CD14-positive monocyte (primary cell): ENCODE measurements at places on chromosomes 2 and 18.

GRCh38 chr2:122643725-122644329 is 888.4 kb downstream of the TSN start:
- no peak for DNase-seq

DNA sequence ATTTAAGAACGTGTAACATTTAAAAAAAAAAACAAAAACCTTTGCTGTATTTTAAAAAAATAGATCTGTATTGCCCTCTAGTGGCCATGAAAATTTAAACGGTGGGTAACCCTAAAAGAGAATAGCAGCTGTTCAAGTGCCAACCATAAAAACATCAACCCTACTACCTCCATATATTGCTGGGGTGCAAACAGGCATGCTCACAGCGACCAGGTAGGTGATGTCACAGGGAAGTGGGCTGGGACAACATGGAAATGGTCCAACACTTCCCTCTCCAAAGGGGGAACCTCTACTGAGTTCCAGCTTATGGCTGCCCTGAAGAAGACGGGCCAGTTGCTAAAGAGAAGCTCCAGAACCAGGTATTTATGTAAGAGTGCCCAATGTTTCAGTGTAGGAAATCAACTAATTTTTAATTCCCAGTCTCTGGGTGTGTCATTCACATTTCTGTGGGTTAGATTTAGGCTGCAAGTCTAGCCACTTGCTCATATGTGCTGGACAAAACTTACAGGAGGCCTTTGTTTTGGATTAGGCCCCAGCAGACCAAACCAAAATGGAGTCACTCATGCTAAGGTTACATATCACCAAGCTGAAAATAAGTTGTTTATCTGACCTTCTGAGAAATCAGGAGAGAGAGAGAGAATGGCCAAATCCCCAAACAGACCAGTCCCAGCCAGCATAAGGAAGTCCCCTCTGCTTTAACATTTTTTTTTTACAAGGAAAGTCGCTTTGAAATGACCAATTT is 54.5 kb downstream of the SKA1 start:
- peak; percentile 1 for DNase-seq

DNA sequence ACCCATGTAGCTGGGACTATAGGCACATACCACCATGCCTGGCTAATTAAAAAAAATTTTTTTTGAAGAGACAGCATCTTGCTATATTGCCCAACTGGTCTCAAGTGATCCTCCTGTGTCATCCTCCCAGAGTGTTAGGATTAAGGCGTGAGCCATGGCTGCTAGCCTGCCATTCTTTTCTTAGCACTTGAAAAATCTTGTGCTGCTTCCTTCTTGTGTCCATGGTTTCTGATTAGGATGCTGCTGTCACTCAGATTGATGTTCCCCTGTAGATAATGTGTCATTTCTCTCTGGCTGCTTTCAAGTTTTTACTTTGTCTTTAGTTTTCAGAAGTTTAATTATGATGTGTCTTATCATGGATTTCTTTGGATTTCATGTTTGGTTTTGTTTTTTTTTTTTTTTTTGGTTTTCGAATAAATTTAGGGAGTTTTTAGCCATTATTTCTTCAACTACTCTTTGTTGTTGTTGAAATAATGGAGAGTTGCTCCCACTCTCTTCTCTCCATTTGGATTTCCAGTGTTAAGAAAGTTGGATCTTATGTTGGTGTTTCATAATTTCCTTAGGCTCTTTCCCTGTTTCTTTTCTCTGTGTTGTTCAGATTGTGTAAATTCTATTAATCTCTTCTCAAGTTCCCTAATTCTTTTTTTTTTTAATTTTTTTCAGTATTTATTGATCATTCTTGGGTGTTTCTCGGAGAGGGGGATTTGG is 2.5 kb downstream of the ATP9B start:
- DNase-seq = peak; percentile 75

- DNase-seq = no peak
Observed at GRCh38 chr2:18243816-18244215, 316.6 kb downstream of the RDH14 start.

GRCh38 chr18:40215979-40216378 is 1739.1 kb upstream of the PIK3C3 start:
- DNase-seq = no peak

DNA sequence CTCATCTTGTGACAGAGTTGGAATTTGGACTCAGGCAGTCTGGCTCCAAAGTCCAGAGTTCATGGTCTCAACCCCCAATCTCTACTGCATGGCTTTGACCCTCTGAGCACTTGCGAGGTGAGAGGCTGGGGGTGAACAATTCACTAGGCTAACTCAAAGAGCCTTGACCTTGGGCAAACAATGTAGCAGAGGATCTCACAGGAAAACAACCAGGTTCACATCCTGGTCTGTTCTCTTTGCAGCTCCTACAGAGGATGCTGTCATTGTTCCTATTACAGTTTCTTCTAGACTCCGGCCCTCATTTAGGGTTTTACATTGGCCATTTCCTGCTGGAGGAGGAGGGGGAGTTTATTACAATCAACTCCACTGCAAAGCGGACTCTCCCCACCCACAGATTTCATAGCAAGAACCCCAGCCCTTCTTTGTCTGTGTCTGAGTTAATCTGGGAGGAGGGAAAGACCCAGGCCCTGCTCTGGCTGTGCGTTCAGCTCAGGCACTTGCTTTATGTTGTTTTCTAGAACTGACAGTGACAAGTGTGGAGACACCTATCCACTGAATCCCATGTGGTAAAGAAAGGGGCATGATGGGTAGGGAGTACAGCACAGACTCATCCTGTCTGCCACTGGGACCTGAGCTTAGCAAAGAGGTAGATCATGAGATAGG is 101.6 kb downstream of the LBH start:
- DNase-seq = no peak

GRCh38 chr2:86068136-86068588 is 37.5 kb downstream of the POLR1A start:
- DNase-seq = no peak

DNA sequence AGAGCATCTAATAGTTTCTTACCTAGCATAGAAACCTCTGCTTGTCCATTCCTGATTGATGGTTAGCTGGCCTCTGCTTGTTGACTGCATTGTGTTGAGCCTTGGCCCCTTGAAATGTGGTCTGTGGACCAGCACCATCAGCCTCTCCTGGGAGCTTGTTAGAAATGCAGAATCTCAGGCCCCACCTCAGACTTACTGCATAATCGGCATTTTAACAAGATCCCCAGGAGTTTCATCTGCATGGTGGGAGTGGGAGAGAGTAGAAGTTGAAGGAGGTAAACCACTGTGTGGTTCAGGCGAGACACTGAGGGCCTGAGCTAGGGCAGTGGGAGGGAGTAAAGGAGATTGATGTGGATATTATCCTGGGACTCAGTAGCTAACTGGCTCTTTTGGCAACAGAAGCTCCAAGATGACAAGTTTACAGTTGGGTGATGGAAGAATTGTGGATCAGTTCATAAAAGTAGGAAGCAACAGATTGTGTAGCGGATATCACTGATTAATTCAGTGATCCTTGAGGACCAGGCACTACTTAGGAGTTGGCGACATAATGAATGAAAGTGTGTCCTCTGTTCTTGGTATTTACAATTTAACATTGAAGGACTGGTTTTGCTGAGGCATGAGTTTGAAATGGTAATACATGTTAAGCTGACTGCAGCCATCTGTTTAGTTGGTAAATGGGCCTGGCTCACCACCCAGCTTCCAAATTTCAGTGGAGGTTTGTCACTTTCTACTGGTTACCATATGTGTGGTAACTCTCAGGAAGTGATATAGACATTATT is 20.9 kb downstream of the PHLPP1 start:
- DNase-seq = no peak

- DNase-seq = no peak
Observed at GRCh38 chr2:85283641-85284040, 44.1 kb downstream of the TGOLN2 start.

DNA sequence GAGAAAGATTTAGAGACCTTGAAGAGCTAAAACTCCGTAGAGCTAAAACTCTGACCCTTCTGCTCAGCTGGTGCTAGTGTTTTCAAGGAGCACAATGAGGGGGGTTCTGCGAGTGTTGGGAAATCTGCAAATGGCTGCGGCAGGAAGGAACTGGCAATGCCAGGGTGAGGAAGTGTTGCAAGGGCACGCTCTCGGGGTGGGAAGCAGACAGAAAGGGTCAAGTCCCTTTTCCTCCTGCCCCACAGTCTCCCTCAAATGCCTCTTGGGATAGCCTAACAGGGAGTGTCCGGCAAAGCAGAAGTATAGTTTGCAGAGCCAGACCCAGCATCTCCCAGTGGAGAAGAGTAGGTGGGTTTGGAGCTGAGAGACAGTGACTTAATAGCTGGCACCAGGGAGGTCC is 60.5 kb downstream of the NCAPH start:
- peak; percentile 46 for DNase-seq

- no peak for DNase-seq
Observed at GRCh38 chr18:43665105-43665788, 388.0 kb upstream of the SYT4 start.

DNA sequence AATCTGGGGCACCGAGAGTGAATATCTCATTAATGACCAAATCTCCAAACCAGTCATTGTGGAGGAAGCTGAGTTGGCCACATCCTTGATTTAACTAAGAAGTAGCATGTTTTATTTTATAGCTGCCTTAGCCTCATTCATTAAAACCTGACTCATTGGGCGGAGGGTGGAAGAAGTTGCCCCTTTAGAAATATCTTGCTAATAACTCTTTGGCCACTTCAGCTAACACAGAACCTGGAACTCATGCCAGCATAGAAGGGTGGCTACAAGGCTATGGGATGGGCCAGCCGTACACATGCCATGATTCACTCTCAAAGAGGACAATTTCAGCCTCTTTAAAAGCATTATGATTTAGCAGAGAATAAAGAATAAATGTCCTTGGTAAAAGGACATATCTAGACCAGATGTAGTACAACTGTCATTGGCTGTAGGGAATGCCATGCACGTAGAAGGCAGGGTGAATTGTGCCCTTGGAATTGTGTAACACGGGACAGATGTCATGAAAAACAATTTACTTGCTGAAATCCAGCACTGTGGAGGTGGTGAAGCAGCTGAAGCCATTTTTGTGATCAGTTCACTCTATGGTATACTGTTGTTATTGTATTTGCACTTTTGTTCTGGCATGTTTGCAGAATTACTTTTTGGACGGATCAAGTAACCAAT is 330.0 kb downstream of the PLCL1 start:
- no peak for DNase-seq

- no peak for DNase-seq
Observed at GRCh38 chr2:2152451-2152850, 178.6 kb downstream of the MYT1L start.

DNA sequence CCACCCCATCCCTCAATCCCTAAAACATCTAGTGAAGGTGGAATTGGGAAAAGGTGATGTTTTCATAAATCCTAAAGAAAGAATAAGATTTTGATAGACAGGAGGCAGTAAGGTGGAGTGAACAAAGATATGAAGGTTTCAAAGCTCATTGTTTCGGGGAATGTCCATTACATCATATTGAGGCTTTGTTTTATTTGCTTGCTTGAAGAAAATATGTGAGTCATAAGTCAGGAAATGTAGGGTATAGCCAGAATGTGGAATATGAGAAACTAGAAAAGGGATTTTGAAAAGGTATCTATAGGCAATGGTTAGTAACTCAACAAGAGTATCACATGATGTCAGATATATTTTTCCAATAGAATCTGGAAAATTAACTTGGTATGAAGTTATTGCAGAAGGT is 1178.5 kb upstream of the ACVR2A start:
- no peak for DNase-seq

- DNase-seq = peak; percentile 90
Observed at GRCh38 chr2:27496357-27497287, at the start of gene GCKR. Gene GCKR, plus strand, starts transcription at chr2:27496839. Its CDS starts 66 bp downstream, at chr2:27496905.

DNA sequence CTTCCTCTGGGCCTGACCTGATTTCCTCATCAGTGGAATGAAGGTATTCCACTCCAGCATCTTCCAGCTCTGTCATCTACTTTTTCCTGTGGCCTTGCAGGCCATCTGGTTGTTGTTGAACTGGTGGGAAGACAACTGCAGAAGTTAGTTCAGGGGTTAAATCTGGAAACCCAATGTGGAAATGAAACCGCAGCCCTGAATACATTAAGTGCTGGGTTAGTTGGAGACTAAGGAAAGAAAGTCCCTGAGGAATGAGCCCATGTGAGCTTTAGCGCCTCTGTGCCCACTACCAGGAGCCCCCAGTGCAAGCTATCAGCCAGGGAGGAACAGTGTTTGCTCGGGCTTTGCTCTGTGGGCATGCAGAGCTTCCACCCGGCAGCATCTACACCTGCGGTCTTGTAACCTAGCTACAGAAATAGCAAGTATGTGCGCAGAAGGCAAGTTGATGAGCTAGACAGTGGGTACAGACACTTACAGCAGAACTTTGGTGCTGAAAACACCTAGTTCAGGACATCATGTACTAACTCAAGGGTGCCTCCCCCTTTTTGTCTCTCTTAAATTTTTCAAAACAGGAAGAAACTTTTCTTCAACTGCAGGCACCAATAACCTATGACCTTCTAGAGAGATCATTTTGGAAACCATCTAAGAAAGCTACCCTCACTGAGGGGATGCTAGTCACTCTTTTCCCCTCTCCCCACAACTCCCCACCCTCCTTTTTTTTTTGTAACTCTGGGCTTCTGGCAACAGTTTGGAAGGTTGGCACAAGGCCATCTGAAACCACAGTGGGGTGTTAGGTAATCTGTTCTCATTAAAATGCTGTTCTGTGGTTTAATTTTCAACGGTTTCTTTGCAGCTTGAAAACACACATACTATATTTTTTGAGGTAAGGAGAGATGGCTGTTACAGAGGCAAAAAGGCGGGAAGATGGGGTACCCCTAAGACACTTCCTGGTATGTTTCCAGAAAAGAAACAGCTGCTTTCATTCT is 18.3 kb upstream of the CXCR4 start:
- DNase-seq = peak; percentile 30

- DNase-seq = peak; percentile 21
Observed at GRCh38 chr2:46537624-46538295, 58.4 kb downstream of the TMEM247 start.

DNA sequence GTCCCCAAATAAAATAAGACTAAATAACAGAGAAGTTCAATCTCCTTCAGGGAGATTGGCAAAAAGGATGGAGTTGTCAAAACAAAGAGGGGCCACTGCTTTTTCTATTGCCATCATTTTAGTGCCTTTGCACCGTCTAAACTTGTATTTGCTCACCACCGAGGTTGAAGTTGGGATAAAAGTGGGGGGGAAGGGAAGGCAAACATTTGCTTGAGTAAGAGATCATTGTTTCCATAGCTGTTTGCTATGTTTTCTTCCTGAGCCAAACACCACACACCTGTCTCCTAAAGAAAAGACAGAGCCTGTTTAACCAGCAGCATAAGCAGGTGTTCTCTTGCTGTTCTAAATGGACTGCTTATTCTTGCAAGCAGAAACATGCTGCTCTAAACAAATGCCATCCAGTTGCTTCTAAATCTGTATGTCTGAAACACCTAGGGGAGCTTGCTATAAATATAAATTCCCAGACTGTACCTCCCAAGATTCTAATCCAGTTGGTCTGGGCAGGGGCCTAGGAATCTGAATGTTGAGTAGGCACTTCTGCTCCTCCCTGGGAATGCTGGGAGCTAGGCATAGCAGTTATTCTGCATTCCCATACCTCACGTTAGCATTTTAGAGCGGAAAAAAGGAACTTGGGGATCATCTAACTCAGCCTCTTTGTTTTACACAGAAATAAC is 179.4 kb upstream of the ARL4C start:
- no peak for DNase-seq

GRCh38 chr18:55326134-55326533 is 261.9 kb downstream of the TCF4 start:
- DNase-seq = no peak

- no peak for DNase-seq
Observed at GRCh38 chr18:61400716-61401115, 67.5 kb downstream of the CDH20 start.
